ENCODE measurements at places on chromosomes 3 and 15.
A peak's percentile ranks its signal among the peaks of the same experiment; 100 is the strongest.

DNA sequence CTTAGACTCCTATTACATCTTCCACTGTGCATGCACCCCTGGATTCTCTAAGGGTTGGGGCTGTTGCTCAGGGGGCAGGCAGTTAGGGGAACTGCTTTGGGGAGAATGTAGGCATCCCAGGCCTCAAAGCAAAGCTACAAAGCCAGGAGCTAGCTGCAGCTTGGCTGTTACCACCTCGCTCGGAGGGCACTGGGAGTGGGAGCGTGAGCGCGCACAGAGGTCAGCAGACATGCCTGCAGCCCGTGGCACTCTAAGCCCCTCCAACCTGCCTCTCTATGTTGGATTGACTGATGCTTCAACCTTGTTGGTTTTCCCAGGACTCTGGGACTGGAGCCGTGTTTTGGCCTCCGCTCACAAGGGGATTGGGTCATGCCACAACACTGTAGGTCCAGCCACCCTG is 69.8 kb downstream of the CPN2 start:
- peaks cover 1% of the 10 kb centered on the region for H3K27me3 ChIP-seq
- H3K4me3 ChIP-seq, result no peak overlapping the region
- no peaks in the 10 kb centered on the region for H3K36me3 ChIP-seq
- H3K4me1 ChIP-seq, result peaks cover 21% of the 10 kb centered on the region
- H3K27ac ChIP-seq, result no peak overlapping the region

DNA sequence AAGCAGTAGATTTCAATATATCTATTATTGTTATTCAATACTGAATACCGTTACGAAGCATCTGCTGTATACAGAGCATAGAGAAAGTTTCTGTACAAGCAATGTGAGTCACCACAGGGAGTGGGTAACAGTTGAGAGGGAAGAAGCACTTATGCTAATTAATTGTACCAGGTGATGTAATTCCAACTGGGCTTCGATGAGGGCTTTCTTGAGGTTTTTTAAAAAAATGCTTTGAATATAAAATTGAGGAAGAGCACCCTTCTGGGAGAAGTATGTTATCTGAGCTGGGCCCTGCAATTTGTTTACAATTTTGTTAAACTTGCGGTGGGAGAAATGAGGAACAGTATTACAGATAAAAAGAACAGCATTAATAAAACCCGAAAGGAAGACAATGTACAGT is 197.9 kb downstream of the TPRG1 start:
- no peak for DNase-seq
- no peaks in the 10 kb centered on the region for H3K4me1 ChIP-seq
- H3K36me3 ChIP-seq, result no peaks in the 10 kb centered on the region
- peaks cover 4% of the 10 kb centered on the region for H3K27me3 ChIP-seq

DNA sequence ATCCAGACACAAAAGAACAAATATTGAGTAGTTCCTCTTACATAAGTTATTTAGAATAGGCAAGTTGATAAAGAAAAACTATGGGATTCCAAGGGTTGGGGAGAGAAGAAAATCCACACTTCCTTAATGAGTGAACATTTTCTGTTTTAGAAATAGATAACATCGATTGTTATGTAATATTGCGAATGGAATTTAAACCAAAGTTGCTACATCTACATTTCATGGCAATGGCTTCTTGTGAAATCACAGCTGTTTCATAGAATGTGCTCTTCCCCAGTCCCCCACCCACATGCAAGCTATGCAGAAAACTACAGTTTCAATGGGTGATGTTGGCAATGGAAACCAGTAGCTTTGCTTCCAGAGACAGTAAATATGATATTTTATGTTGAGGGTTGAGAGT is 1639.5 kb downstream of the SI start:
- H3K4me1 ChIP-seq, result no peaks in the 10 kb centered on the region
- H3K36me3 ChIP-seq, result no peaks in the 10 kb centered on the region
- DNase-seq, result no peak
- H3K4me3 ChIP-seq, result no peak overlapping the region

DNA sequence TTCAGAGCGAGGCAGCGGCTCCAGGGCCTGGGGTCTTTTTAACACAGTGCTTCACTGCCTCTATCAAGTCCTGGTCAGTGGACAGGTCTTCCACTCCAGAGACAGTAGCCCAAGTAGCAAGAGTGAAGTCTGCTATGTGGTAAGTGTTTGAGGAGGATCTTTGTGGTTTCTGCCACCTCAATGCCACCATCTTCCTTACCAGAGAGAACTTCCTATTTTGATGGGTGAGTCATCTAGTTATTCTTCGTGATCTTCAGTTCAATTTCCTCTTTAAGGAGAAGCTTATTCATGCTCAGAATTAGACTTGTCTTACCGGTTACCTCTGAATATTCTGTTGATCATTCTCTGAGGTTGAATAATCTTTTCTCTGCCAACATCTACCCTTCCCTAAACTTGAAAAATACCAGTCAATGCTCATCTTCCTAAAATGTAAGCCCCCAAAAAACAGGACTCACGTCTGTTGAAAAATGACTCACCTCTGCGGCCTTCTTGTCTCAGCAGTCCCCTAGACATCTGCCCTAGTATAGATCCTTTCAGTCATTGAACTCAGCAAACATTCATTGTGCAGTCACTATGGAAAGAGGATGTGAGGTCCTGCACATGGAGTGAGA is 32.2 kb upstream of the BCL6 start:
- no peaks in the 10 kb centered on the region for H3K36me3 ChIP-seq
- H3K27me3 ChIP-seq, result no peaks in the 10 kb centered on the region
- H3K4me1 ChIP-seq, result peaks cover 45% of the 10 kb centered on the region
- H3K4me3 ChIP-seq, result peak overlapping the region; percentile 75

GRCh38 chr15:88658972-88659931 is 20.4 kb downstream of the ISG20 start:
- peak overlapping the region; percentile 45 for H3K27ac ChIP-seq
- H3K27me3 ChIP-seq, result no peaks in the 10 kb centered on the region
- DNase-seq, result no peak
- H3K4me3 ChIP-seq, result no peak overlapping the region

DNA sequence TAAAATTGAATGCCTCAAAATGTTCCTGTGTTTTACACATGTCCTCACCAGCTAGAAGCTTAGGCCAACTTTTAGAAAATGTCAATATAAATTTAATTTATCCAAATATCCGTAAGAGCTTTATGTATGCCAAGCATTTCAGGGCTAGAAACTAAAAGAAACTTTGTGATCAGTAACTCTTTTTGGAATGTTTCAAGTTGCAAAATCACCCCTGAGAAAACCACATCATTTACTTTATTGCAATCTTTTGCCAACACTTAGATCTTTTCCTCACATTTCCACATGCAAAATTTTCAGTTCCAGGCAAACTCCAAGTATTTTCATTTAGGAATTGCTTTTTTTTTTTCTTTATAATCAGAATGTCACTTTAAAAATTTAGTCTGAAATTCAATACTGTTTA is 20.1 kb upstream of the IGF1R start:
- H3K36me3 ChIP-seq, result no peaks in the 10 kb centered on the region
- no peak for DNase-seq
- H3K4me3 ChIP-seq, result no peak overlapping the region
- H3K27ac ChIP-seq, result no peak overlapping the region

DNA sequence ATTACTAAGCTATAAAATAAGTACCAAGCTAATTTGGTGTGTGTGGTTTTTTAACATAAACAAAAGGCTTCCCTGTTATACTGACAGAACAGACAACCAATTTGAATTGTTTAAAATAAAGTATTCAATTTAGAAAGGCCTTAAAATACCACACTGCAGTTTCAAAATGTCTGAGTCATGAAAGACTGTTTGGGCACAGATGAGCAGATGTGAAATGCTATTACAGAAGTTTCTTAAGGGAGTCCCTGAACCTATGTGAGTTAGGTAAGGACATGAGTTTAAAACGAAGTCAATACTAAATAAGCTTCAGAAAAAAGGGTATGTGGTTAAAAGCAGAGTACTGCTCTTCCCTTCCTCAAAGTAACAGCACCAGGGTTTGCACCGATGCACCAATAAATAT is 69.7 kb upstream of the SETMAR start:
- no peaks in the 10 kb centered on the region for H3K4me1 ChIP-seq
- no peak for DNase-seq
- H3K27ac ChIP-seq, result no peak overlapping the region
- no peak overlapping the region for H3K4me3 ChIP-seq
- no peaks in the 10 kb centered on the region for H3K27me3 ChIP-seq

DNA sequence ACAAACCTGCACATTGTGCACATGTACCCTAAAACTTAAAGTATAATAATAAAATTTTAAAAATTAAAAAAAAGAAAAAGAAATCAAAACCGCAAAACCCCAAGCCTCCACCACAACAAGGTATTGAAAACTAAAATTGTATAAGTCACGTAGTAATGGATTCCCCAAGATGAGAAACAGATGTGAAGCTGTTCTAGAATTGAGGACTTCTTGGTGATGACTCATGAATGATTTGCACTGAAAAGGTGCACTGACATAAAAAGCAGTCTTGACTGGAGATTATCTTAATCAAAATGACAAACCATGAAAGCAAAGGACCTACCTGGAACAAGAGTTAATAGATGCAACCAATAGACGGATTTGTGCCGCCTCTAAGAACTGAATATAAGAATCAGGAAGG is 225.8 kb downstream of the MYRIP start:
- H3K27me3 ChIP-seq, result peaks cover 2% of the 10 kb centered on the region
- H3K36me3 ChIP-seq, result no peaks in the 10 kb centered on the region
- no peak overlapping the region for H3K4me3 ChIP-seq
- no peak for DNase-seq

GRCh38 chr3:54987719-54988118 is 59.9 kb upstream of the LRTM1 start:
- H3K27ac ChIP-seq, result no peak overlapping the region
- H3K36me3 ChIP-seq, result no peaks in the 10 kb centered on the region
- H3K4me1 ChIP-seq, result no peaks in the 10 kb centered on the region
- peaks cover under 1% of the 10 kb centered on the region for H3K27me3 ChIP-seq

Data from immature natural killer cell (primary cell).